Fibroblast of mammary gland (primary cell): ENCODE measurements at places on chromosomes 5 and 9.

- no peak for DNase-seq
Observed at GRCh38 chr5:51181208-51181894, 201.9 kb upstream of the ISL1 start.

DNA sequence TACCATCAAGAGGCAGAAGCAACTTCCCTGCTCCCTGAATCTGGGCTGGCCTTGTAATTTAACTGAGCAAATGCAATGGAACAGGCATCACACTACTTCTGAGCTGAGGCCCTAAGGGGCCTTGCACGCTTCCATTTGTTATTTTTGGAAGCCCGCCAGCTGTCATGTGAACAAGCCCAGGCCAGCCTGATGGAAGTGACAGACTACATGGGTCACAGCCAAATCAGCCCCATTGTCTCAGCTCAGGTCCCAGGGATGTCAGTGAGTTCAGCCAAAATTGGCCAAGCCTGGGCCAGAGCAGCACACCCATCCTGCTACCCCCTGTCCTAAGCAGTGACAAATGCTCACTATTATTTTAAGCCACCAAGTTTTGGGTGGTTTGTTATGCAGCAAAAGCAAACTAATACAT is 72.8 kb downstream of the PRRT1B start:
- no peak for DNase-seq

DNA sequence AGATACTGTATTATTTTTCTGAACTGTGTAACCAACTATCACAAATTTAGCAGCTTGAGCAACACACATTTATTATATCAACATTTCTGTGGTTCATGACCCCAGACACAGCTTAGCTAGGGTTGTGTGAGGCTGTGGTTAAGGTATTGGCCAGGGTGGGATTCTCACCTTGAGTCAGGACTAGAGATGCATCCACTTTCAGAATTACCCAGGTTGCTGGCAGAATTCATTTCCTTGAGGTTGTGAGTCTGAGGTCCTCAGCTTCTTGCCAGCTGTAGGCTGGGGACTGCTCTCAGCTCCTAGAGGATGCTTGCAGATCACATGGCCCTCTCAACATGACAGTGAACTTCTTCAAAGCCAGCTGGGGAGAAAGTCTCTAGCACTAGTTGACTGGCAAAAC is 122.5 kb upstream of the RASGRF2 start:
- no peak for DNase-seq

GRCh38 chr9:100072805-100073204 is 26.0 kb downstream of the ERP44 start:
- DNase-seq = no peak

DNA sequence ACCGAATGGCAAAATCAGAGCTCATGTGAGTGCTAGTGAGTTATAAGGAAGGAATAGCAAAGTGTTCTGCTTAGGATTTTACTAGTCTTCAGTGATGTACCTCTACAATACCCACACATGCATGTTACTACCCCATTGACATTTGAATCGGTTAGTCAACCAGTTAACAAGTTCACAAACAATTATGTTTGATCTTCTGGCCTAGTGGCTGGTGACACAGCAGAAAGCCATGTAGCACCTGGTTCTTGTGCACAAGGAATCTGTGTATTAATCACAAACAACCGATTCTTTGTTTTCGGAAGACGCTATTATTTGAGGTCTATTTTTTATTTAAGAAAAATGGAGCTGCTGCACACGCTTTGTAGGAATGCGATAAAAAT is 41.9 kb downstream of the NTRK2 start:
- DNase-seq = no peak

- DNase-seq = peak; percentile 55
Observed at GRCh38 chr5:41415242-41415641, 95.2 kb downstream of the PLCXD3 start.

- peak; percentile 27 for DNase-seq
Observed at GRCh38 chr9:86733929-86734328, 213.4 kb downstream of the GAS1 start.

GRCh38 chr5:37055383-37055990 is 178.9 kb downstream of the NIPBL start:
- DNase-seq = no peak

GRCh38 chr5:1139331-1140170 is 27.7 kb upstream of the SLC12A7 start:
- DNase-seq = no peak

- DNase-seq = no peak
Observed at GRCh38 chr9:80790764-80791163, 898.6 kb downstream of the TLE1 start.

DNA sequence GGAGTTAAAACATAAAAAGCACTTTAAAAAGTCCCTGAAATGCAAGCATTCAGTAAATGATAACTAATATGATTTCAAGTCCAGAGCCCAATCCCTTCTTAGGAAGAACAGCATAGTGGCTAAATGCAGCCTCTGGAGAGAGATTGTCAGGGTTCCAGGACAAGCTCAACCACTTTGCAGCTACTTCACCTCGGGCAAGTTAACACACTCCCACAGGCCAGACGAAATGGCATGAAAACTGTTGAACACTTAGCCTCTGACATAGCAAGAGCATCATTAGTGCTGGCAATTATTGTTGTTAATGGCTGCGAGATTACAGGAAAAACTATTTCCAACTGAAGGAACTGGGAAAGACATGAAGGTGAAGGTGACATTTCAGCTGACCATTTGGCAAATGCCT is 205.8 kb downstream of the GRIA1 start:
- DNase-seq = no peak

- DNase-seq = no peak
Observed at GRCh38 chr5:160665460-160665859, 186.6 kb downstream of the ATP10B start.

DNA sequence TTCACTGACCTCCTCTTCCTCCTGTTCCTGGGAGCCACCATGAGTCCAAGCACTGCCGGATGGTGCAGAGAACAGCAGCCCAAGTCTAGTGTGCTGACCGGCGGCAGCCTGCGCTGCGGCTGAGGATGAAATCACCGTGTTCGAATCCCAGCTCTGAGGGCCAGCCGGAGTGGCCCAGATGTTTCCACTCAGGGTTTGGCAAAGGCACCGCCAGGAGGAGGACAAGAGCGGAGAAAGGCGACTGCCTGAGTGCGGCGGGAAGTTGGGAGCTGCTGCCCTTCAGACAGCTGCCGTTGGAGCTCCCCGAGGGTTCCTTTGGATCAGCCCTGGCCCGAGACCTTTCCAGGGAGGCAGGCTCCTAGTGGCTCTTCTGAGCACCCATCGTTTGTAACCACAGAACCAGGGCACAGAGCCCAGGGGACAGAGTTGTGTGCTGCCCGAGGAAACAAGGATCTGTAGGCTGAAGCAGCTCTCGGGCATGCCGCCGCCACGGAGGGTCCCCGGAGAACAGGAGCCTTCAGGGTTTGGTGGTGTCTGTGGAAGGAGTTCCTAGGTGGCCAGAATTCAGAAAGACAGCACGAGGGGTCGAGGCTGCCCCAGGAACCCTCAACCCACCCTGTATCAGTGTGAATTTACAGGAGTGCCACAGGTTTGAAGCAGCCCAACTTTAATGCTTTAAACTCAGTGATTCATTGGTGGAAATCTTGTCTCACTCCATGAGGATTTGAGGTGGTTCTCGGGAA is 115.6 kb upstream of the COL5A1 start:
- peak; percentile 57 for DNase-seq

GRCh38 chr9:16012621-16013020 is 459.8 kb downstream of the CCDC171 start:
- DNase-seq = peak; percentile 77

GRCh38 chr5:83517072-83517687 is 45.6 kb downstream of the VCAN start:
- no peak for DNase-seq

- peak; percentile 85 for DNase-seq
Observed at GRCh38 chr5:147169399-147169798, 65.4 kb upstream of the STK32A start.

GRCh38 chr5:148186248-148187003 is 16.4 kb upstream of the SPINK6 start:
- DNase-seq = peak; percentile 83

- DNase-seq = peak; percentile 26
Observed at GRCh38 chr9:112443200-112443599, 43.4 kb upstream of the KIAA1958 start.

DNA sequence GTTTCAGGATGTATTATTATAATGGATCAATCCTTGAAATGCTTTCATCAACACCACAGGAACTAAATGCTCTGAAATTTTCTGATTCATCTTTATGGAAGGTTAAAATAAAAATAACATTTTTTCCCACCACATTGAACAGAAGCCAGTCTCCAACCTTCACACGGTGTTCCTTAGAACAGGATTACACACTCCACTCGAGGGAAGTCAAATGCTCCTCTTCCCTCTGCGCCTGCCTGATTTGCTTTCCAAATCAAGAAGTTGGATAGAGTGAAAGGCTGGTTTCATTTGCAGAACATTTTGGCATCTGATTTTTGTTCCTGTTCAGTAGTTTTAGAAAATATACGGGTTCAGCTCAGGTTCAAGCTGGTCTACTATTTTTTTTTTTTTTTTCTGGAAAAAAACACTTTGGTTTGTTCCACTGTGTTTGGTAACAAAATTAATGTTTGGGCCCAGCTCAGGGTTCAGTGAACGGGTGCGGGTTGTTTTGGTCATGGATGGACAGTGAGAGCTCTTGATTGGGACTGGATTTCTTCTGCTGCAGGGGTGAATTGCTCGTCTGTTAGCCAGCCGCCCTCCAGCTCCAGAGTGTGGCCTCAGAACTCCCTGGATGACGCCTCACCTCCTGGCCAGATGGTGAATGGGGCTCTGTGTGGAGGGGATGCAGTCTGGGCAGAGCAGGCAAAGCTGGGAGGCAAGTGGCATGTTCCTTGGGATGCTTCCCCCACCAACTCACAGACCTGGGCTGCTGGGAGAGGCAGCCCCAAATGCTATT is 82.4 kb upstream of the STC2 start:
- DNase-seq = no peak

DNA sequence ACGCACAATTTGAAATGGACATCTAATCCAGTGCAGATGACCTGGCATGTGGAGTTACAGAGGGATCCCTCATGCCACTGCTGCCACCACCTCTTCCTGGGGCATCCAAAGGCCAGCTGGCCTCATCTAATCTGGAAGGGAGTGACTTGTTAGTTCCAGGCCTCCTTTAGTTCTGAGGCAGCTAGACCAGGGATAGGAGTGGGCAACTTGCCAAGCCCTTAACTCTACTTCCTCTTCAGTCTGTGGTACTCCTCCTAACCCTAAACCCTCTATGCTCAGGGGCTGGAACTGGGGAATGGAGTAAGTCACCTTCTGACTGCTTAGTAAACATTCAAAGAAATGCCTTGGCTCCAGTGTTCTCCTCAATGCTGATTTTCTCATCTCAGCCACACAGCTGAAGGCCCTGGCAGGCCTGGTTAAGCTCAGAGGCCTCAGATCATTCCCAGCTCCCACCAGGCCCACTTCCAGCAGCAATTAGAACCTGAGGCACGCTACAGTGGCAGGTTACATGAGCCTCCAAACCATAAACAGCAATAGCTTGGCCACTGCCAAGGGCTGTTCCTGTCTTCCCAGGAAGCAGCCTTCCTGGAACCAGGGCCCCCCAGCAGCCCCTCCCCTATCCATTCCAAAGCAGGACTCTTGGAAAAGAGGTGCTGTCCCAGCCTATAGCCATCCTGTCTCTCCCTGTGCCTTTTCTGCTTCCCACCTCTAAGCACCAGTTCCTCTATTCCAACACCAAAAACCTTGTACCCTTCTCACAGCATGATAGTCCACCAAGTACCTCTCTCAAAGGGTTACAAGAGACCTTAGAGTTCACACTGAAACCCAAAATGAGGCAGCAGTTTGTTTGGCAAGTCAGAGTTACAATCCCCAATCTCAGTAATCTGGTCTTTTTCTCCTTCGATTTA is 2.0 kb downstream of the EIF4EBP3 start:
- DNase-seq = peak; percentile 48

DNA sequence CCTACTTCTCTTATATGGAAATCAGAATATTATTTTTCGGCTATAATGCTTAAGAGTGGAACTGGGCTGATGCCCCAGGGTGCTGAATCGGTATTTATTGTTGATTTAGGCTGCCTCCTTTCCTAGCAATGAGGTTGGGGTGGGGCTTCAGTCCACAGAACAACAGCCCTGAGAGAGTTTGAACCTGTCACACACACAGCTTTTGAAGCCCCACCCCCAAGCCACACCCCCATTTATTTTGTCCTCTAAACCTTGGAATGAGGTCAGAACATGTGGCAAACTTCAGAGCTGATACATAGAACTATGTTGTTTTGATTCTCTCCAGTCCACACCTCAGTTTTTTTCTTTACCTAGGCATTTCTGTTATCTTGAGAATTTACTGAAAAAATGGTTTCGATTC is 51.7 kb upstream of the CAMK4 start:
- no peak for DNase-seq

GRCh38 chr5:139796061-139796806 is 626 bp downstream of the PSD2 start:
- DNase-seq = no peak

DNA sequence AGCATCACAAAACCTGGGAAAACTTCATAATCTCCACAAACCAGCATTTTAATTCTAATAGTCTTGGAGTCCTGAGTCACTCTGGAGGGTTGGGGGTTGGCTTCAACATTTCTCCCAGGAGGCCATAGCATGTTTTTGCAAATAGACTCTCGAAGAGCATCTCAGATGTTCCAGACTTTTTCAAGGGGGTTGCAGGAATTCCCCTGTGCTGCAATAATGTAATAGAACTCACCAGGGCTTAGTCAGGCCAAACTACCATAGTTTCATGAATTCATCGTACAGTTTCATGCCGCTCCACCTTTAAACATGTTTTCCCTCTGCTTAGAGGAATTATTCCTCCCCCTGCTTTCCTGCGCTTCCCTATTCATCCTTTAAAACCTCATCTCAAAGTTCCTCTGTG is 499.5 kb upstream of the KLF4 start:
- peak; percentile 52 for DNase-seq

GRCh38 chr9:36815566-36816348 is 218.3 kb downstream of the PAX5 start:
- peak; percentile 3 for DNase-seq

DNA sequence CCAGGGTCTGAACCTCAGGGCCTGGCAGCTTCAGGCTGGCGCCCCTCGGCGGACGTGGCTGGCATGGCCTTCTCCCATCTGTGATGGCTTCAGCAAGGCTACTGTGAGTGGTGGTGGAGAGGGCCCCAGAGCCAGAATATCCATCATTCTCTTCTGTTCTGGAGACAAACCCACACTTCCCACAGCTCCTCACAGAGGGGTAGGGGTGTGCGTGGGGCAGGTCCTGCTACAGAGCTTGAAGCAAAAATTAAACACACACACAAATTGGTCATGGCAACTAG is 9.6 kb downstream of the GPX3 start:
- DNase-seq = no peak

DNA sequence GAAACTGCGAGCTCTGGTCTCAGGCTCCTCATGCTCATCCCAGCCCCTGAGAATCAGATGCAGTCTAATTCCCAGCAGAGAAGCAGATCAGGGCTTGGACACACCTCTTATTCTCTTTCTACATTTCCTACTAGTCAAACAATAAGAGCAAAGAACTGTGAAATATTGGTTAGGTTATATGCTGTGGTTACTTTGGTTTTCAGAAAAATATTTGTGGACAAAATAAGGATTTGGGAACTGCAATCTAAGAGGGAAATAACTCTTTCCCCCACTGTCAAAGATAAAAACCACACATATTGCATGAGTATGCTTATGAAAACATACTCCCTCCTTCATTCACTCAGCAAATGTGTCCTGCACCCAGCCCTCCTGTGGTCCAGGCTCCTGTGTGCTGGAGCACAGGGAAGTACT is 164.5 kb upstream of the S1PR3 start:
- DNase-seq = peak; percentile 89
